Activated CD8-positive, alpha-beta memory T cell treated with anti-CD3 and anti-CD28 coated beads for 1 hour (primary cell): ENCODE measurements at places on chromosomes 6 and 20.

GRCh38 chr6:46743425-46744158 is 3.1 kb upstream of the ANKRD66 start:
- DNase-seq, result no peak

- DNase-seq, result no peak
These were observed 13.0 kb upstream of the FAM217A start for GRCh38 chr6:4091941-4092340.

DNA sequence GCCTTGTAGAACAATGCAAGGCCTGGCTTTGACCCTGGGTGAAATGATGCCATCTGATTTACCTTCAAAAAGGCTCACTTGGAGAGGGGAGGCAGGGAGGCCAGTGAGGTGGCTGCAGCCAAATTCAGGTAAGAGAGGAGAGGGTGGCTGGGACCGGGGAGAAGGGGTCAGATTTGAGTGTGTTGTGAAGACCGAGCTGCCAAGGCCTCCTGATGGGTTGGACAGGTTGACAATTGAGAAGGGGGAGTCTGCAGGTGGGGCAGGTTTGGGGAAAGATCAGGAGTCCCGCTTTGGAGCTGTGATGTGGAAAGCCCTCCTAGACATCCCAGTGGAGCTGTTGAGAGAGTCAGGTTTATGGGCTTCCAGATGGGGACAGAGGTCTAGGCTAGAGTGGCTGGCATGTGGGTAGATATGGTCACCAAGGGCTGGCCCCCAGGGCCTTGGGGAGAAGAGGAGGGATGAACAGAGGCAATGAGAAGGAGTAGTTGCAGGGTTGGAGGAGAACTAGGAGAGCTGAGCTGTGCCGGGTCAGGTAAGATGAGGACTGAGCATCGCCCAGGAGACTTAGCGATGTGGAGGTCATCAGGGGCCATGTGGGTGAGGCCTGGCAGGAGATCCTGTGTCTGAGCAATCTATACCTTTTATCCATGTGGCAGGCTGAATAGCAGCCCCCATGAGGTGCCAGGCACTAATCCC is 70.5 kb upstream of the TOX2 start:
- DNase-seq, result no peak

DNA sequence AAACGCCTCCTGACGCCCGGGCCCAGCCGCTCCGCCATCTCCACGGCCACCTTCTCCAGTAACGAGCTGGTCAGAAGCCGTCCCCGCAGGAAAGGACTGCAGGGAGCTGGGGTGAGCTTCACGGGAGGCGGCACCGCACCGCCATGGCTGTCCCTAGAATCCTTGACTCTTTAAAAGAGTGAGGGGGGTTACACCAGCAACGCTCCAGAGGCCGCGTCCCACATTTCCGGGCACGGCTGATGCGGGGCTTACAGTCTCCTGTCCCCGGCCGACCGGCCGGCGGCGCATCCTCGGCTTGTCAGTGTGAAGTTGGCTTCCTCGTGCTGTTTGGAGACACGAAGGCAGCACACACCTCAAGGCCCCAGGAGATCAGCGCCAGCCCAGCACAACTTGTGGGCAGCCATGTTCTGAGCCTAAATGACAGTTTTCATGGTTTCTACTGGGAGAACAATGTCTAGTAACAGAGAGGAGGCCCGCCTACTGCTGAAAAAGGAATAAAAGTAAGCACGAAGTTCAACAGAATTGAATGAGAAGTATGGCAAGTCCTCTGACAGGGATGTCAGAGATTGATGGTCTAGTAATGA is 30.4 kb downstream of the SLC2A4RG start:
- DNase-seq, result no peak
